Immature natural killer cell (primary cell): ENCODE measurements at places on chromosomes 1 and 21.

DNA sequence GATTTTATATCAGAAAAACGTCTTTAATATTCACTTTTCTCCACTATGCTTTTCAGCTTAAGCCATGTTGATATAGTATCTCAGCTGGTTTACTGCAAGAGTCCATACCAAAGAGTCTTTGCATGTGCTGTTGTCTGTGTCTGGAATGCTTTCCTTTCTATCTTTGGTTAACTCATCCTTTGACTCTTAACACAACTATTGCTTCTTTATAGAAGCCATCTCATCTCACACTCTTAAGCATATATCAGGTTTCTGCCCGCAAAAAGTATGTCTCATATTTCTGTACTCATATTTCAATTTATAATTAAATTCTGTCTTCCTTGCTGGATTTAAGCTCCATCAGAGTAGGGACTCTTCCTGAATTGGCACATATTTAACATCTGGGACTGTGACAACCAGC, 220.9 kb upstream of the KCNK2 start:
- no peak for DNase-seq

GRCh38 chr1:205774198-205775014, 876 bp downstream of the RAB29 start:
- DNase-seq: peak; percentile 64

GRCh38 chr1:186618401-186619170, 61.6 kb downstream of the PTGS2 start:
- no peak for DNase-seq

GRCh38 chr1:70963374-70963773, 84.2 kb downstream of the PTGER3 start:
- DNase-seq: no peak

- DNase-seq: no peak
Measured at GRCh38 chr1:69932760-69933159, 272.6 kb downstream of the LRRC40 start.

GRCh38 chr1:204419064-204419403, 7.4 kb upstream of the PPP1R15B start:
- no peak for DNase-seq

GRCh38 chr1:22114083-22115012, 28.5 kb downstream of the WNT4 start:
- DNase-seq: no peak

DNA sequence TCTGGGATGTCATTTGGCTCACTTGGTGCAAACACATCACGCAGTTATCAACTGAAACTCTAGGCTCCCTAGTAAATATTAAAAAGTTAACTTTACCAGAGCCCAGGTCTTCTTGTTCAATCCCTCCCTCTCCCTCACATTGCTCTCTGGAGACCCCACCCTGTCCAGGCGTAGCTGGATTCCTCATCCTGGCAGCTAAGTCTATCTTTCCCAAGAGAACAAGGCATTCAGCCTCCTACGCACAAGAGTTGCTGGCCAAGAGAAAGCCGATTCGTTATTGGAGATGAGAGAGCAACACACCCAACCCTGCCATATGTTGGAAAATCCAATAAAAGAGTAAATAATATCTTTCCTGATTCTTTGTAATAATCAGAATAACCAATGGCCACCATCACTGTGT, 117.9 kb downstream of the SLC30A10 start:
- no peak for DNase-seq

DNA sequence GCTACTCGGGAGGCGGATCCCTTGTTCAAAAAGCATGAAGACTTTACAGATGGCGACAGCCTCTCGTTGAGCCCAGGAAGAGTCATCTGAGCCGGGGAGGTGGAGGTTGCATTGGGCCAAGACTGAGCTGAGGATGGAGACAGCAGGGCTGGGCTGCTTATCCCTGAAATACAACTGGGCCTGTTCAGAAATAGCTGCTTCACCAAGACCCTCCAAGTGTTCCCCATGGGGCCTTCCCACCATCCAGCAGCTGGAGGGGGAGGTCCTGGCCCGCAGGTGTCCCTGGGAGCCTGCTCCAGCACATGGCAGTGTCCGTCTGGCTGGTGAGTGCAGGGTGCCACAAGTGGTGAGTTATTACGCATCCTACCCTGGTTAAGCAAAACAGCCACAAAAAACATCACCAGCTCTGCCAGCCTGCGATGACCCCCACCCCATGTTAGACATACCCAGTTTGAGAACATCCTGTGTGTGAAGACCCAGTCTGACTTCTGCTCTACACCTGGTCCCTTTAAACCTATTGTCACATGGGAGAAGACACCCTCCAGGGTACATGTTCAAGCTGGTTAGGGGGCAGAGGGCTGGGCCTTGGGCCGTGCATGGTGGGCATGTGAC, 93.1 kb upstream of the TMPRSS2 start:
- no peak for DNase-seq

DNA sequence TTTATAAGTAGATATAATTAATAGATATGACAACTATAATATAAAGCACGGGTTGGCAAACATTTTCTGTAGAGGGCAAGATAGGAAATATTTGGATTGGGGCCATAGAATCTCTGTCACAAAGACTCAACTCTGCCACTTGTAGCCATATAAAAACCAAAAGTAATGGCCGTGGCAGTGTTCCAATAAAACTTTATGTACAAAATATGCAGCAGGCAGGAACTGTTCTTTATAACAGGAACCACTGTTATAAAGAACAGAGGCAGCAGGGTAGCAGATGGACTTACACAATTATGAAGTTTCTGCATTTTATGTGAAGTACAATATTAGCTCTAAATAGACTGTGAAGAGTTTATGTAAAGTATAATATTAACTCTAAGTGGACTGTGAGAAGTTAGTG, 16.9 kb upstream of the QSOX1 start:
- no peak for DNase-seq

DNA sequence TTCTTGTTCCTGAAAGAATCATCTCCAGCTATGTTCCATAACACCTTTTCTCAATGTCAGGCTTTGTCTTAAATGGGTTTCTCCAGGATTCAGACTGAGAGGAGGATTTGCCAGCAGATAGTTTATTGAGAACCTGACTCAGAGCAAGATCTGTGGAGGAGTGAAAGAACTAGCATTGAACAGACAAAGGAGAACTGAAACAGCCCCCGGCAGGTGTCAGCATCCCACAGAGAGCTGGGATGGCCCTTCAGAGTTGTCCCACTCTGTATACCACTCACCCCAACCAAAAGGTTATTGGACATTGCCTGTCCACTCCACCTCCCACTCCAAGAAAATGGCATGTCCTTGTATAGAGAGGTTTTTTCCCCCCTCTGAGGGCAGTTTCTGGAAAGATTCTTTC, 270.7 kb downstream of the PAPPA2 start:
- DNase-seq: no peak

DNA sequence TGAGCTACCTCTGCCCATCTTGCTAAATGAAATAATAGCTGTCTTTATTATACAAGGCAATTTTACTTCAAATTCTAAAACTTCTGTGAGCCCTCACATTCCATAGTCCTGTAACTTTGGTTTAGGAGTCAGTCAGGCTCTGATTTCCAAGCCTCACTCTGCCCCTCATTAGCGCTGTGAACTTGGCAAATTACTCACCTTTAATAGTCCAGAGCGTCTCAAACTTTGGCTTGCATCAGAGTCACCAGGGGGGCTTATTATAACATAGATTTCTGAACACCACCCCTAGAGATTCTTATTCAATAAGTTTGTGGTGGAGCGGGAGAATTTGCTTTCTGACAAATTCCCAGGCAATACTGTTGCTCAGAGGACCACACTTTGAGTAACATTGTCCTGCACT, 126.2 kb upstream of the FGGY start:
- no peak for DNase-seq

DNA sequence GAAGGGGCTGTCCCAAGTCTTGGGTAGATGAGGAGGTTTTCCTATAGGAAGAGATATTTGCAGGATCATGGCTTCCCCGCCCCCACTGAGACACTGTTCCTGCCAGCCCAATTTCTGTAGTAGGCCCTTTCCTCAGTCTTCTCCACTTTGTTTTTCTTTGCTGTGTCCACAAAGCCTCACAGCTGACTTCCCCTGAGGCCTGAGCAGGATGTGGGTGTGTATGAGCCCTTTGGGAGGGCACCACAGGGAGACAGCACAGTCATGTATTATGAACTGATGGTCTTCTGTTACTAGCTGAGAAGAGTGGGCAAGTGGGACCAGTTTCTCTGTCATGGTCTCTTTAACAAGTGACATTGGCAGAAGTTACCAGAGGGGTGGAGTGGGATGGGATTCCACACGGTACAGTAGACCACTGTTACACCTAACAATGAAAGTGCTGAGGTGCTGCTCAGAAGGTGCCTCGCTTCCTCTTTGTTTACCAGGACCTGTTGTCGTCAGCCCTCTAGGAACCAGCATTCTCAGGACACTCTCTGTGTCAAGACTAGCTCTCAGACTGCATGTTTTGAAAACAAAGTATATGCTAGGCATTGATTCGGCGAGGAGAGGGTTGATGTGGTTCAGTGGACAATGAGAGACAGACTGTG, 253.8 kb upstream of the HOOK1 start:
- no peak for DNase-seq

- DNase-seq: no peak
Measured at GRCh38 chr1:205669341-205670149, 10.8 kb downstream of the SLC45A3 start.

DNA sequence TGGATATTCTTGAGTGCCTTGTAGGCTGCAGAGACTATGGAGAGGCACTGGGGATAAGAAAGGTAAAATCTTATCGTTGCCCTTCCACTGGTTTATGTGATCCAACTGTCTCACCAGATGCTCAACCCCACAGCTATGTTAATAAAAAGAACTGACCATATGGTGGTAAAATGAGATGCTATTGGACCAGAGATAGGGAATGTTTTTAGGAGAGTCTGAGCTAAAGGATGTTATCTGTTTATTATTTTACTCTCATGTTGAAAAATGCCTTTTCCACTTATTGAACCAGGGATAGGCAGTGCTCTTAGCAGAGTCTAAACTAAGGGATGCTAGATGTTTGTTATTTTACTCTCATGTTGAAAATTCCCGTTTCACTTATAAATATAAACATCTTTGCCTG, 172.8 kb upstream of the GREM2 start:
- no peak for DNase-seq

- no peak for DNase-seq
Measured at GRCh38 chr1:188669728-188670382, 1807.8 kb downstream of the BRINP3 start.

DNA sequence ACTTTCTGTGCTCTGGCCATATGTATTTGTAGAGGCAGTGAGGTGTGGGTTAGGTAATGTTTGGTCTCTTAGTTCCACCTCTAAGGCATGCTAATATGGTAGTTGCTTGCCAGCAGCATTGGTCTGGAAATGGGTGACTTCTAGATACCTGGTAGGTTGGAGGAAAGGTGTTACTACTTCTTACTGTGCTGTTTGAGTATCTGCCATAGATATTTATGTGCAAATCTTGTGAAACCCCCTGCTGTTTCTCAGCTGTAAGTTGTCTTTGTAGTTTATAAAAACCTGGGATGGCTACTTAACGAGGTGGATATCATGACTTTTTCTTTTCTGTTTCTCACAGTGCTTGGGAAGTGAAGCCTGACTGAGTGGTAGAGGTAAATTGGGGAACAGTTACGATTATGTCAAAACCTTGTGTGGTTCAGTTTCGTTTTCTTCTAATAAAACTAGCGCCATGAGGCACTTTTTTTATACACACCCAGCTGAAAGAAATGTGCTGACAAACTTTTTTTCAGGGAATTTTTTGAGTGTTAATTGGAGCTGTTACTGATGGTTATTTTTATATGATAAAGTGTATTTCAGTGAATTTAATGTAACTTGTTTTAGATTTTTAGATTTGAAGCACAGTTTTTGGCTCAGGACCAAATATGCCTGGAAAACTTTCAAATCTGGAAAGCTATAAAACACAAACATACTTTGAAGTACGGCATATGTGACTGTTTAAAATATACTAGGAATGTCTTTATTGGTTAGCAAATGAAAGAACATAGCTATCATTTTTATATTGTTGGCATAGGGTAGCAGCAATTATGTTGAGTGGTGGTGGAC, 42.1 kb downstream of the CAMSAP2 start:
- no peak for DNase-seq

DNA sequence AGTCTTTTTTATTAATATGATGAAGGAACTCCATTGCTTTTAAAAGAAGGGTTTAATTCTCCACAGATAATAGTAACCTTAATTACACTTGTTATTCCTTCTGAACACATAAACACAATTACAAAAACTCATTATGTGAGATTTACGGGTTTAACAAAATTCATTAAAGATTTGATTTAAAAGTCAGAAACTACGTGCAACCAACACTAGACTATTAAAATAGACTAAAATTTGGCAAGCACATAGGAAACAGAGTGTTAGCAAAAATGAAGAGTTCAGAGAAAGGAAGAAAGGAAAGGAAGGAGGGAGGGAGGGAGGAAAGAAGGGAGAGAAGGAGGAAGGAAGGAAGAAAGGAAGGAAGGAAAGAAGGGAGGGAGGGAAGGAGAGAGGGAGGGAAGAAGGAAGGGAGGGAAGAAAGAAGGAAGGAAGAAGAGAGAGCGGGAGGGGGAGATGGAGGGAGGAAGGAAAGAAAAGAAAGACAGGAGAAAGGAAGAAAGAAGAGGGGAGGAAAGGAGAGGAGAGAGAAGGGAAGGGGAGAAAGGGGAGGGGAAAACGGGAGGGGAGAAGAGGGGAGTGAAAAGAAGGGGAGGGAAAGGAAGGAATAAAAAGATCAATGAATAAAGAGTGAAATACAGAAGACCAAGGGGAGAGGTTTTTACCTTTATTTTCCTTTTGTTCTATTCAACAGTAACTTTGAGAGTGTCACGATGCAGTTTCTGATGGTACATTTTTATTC, 123.4 kb upstream of the LYPLAL1 start:
- DNase-seq: no peak

GRCh38 chr1:203656796-203657747, 30.4 kb downstream of the ATP2B4 start:
- DNase-seq: peak; percentile 26

GRCh38 chr21:29378832-29379231, 80.1 kb downstream of the BACH1 start:
- DNase-seq: no peak

DNA sequence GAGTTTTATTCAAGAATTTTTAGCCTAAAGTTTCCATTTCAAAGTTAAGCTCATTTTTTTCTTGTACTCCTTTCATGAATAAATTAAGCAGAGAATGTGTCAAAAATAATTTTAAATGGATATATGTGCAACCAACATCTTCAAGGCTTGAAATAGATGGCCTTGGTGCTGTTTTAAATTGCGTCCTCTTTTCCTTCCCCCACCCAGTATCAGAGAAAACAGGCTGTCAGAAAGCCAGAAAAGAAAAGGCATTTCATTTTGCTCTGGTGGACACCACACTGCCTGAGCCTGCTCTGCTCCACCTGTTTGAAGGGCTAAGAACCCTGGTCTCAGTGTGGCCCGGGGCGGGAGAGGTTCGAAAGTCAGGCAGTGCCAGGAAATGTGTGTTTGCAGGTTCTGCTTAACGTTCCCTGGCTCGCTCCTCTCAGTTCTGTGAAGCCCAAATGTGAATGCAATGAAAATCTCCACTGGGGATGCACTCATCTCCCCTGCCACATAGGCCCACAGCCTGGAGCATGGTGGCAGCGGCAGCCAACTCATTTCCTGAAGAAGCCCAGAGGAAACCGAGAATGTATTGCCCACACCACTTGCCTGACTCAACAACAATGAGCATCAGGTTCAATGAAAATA, 134.4 kb downstream of the SDCCAG8 start:
- no peak for DNase-seq

- no peak for DNase-seq
Measured at GRCh38 chr1:21939650-21940374, 2.7 kb upstream of the HSPG2 start.
